ENCODE measurements at places on chromosomes 12 and 14.
A peak's percentile ranks its signal among the peaks of the same experiment; 100 is the strongest.

- DNase-seq, result no peak
Observed at GRCh38 chr12:114638790-114639435, 45.1 kb downstream of the TBX3 start.

- DNase-seq, result no peak
Observed at GRCh38 chr12:122949816-122950675, 16.2 kb downstream of the ABCB9 start.

- DNase-seq, result no peak
Observed at GRCh38 chr14:42806909-42807315, 1200.2 kb downstream of the LRFN5 start.

DNA sequence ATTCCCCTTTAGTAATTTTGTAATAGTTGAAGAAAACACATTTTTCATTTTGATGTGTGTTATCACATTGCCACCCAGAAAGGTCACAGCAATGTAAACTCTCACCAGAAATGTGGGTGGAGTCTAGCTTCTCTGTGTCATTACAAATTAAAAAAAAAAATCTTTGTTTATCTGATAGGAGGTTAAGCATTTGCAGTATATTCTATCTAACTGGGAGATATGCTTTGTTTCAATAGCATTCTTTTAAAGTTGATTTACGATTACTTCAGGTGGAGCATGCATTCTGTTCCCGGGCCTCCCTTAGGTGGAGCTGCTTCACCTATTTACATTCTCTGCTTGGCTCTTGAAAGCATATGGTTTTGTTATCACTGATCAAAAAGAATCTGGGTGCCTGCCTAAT lies 7.8 kb downstream of the ADIPOR2 start:
- no peak for DNase-seq

DNA sequence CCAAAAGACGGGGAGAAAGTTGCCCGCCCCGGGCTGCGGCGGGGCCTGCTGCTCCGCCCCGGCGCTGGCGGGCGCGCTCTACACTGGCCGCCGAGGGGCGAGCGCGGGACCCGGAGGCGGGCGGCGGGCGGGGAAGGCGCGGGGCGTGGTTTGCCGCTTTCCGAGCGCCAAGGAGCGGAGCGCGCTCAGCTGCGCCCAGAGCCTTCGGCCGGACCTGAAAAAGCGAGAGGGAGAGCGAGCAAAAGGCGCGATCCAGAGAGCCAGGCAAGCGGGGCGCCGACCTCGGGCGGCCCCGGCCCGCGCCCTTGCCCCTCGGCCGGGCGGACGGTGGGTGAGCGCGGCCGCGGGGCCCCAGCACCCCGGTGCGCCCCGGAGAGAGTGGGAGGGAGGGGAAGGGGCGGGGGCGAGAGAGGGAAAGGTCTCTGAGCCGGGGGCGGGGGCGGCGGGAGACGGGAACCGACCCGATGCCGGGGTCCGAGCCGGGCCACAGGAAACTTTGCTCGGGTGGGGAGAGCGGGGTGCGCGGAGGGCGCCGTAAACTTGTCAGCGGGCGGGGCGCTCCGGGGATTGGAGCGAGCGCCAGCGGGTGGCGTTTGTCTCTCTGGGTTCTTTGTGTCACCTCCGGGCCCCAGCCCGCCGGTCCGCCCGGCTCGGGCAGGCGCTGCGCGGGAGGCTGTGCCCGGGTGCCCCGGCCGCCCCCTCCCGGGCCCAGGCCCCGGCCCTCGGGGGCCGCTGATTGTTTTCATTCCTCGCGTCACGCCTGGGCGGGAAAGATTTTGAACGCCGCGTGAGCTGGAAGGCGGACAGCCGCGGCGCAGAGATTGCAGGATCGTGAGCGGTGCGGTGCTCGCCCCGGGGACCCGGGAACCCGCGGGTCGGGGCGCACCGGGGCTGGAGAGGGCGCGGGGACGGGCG lies at the start of gene SYNE2:
Gene SYNE2, plus strand, starts transcription at position 188 of the 915 bp plus-strand sequence. CDS start 56,145 bp downstream, outside the sequence.
- peak; percentile 96 for DNase-seq

DNA sequence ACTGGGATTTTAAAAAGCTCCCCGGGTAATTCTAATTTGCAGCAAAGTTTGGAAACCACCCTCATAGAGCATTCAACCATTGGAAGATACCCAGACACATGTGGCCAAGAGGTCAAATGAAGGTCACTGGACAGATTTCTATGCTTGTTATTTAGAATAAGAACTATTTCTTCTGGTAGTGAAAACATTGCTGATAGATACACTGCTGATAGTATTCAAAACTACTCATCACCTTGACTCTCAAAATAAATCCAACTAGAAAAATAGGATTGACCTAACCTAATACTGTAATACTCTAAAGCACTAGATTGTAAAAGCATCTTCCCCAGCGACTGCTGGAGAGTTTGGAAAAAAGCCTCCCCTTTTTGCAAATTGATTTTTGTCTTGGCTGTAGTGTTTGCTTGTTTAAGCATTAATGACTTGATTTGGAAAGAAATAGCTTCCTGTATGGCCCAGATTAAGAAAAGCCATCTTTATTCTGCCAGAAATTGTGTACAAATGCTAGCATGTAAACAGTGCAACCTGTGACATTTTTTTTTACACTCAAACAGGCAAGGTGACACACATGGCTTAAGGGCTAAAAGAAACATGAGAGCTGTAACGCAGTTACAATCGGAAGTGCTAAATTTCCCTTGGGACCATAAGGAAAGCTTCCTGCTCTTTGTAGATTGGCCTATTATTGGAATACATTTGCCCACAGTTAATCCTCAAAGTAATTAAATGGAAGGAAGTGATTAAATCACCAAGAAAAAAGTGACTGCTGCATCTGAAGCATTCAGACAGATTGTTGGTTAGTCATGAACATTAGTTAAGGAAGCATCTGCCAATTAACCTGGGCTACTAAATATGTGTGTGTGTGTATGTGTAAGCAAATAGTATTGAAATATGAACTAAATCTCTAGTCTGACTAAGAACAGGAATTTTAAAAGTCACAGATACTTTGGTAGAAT lies 356.5 kb upstream of the ATP2B1 start:
- DNase-seq, result no peak

GRCh38 chr14:99679996-99680395 lies 4.1 kb upstream of the CYP46A1 start:
- DNase-seq, result no peak

DNA sequence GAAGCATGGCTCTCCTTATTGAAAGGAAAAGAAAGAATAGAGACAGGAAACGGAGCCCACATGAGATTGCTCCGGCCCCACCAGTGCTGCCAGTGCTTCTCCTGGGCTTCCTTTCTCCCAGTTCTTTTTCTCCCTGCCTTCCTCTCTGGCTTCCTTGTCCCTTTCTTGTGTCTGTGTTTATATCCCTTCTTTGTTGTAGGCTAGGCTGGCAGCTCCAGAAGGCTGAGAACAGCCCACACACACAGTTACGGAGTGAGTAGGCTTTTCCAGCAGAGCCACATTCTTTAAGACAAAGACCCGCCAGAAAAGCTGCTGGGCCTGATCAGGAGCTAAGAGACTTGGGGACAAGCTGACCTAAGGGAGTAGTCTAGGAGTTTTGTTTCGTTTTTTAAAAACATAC lies 13.0 kb downstream of the CIPC start:
- DNase-seq, result peak; percentile 22

DNA sequence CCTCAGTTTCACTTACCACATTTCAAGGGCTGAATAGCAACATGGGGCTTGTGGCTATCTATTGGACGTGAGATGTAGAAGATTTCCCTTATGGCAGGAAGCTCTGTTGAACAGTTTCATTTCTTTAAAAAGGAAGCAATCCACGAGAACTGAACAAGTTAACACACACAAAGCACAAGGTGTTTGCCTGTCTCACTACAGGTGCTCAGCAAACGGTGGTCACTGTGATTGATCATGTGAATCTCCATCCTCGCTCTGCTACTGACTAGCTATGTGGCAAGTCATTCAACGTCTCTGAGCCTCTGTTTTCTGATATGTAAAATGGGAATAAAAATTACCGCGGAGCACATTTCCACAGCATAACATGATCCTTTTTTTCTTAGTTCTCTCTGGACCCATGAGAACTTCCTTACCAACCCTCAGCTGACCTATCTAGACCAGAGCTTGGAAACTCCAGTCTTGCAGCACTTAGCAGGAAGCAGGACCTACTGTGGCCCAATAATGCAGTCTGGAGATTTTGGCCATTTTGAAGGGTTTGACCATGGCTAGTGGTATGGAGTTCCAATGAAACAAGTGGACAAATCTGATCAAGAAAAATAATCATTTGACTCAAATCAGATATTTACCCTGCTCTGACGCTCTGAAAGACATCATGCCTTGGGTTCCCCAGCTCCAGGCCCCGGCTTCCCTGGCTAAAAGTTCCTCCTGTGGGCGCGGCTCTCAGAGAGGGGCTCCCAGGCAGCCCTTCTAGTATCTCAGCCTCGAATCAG lies 278.8 kb downstream of the ZFP36L1 start:
- no peak for DNase-seq

DNA sequence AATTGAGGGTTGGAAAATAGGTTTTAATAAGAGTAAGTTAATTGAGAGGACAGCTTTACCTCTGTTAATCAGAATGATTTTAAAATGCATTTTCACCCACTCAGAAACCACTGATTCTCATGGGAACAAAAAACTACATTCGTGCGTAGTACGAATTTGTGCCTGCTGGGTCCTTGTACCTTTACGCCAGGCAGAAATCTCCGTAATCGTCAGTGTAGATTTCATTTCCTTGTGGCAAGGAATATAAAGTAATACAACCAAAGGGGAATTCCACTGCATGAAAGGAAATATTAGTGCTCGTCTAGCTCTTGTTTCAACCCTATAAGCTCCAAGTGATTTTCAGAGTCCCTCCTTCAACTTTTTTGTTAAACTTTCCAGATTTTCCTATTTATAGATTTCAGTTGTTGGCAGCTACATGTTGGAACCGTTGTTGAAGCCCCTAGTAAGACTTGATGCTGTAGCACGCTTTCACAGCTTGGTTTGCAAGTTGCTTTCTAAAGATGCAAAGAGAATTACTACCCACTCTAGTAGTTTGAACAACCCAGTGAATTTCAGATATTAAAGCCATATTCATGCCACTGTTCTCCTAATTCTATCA lies 90.6 kb downstream of the ETV6 start:
- no peak for DNase-seq

GRCh38 chr12:123113026-123113425 lies 37.9 kb downstream of the PITPNM2 start:
- DNase-seq, result no peak

Data from right kidney (tissue), 9 donors.